ENCODE measurements at places on chromosomes 11 and 22. TPM values are rescaled to one million over a fixed set of nuclear protein-coding genes. Genes with fewer than 3 reads are reported as not detected.

OPCML gene
- total RNA-seq: 0.36 TPM

DNA sequence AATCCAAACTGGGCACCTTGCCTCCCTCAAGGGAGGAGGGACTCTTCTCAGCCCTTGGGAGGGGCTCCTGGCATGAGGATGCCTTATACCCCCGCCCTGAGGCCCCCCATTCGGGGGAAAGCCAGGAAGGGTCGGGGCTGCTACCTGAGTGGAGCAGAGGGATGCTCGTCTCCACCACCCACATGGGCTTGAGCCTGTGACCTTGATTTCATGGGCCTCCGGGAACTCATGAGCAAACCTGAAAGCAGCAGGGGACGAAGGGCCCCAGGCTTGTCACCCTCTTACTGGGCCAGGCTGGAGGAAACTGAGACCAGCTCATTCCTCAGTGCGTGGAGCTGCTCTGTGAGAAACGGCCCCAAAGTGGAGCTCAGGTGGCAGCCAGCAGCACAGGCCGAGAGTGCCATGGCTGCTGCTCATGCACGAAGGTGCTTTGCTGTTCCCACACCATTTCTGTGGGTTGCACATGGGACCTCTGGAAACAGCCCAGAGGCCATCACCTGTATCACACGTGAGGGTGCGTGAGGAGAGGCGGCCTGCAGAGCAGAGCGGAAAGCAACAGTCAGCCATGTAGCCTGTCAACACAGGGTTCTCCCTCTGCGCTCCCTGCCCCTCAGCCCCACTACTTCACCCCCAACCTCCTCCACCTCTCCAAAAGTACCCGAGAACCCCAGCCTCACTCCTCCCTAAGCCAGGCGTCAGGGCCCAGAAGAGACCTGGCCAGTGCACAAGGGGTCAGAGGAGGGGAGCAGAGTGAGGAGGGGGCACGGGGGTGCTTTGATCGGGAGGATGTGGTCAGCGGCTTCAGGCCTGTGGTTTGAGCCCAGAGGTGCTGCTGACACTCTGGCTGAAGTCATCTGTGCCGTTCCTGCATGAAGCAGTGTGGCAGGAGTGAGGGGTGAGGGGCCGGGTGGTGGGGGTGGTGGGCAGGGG lies 14.1 kb upstream of the IL2RB start:
- H3K4me3 ChIP-seq: no peak overlapping the region
- H3K4me1 ChIP-seq: no peaks in the 10 kb centered on the region
- H3K27ac ChIP-seq: no peak overlapping the region
- H3K27me3 ChIP-seq: peaks cover 12% of the 10 kb centered on the region
- H3K36me3 ChIP-seq: no peaks in the 10 kb centered on the region
- peak; percentile 79 for DNase-seq

DNA sequence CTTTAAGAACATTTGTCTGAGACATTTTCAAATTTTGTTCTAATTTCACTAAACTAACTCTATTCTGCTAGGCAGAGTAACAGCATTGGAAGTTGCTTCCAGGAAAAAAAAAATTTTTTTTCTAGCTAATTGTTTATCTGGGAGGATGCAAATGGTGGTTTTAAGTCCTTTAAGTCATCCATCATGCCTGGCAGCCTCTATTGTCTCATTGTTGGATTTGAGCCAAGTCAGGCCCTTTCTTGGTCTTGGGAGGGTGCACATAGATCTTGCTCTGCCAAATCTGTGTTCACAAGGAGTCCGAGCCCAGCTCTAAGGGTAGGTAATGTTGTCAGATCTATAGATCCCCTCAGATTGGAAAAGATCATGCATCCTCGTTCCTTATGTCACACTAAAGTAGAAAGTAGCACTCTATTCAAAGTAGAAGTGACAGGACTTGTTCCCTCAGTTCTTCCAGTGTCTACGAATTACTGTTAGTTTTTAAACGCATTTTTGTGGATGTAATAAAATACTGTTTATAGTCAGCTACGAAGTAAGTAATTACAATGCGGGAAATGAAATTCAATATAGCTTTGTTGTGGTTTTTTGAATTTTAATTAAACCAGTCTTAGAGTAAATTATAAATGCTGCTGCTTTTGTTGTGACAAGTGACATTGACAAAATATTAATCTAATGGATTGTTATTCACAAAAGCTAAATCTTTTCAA lies 166.0 kb upstream of the RASSF10 start:
- peaks cover 56% of the 10 kb centered on the region for H3K4me1 ChIP-seq
- H3K27ac ChIP-seq: peak overlapping the region; percentile 73
- no peaks in the 10 kb centered on the region for H3K36me3 ChIP-seq
- H3K4me3 ChIP-seq: no peak overlapping the region

- H3K4me1 ChIP-seq: no peaks in the 10 kb centered on the region
- no peak overlapping the region for H3K27ac ChIP-seq
- H3K27me3 ChIP-seq: no peaks in the 10 kb centered on the region
- DNase-seq: no peak
Measured at GRCh38 chr11:94060401-94060800, 39.2 kb downstream of the HEPHL1 start.

DNA sequence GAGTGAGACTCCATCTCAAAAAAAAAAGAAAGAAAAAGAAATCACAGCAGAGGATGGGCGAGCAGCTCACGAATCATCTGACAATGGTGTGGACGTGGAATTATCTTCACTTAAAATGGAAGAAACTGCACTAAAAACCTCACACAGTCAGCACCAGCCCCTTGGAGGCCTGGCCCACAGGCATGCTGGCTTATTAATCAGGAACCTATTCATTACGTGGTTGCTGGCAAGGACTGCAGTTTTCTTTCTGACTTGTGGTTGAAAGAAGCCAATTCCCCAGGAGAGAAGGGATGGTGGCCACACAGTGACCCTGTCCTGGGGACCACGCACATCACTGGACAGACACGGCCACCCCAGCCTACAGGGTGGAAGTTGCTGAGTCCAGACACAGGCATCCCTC lies 401.1 kb downstream of the CTTN start:
- H3K4me3 ChIP-seq: no peak overlapping the region
- DNase-seq: peak; percentile 95
- H3K36me3 ChIP-seq: no peaks in the 10 kb centered on the region

- H3K36me3 ChIP-seq: no peaks in the 10 kb centered on the region
- no peaks in the 10 kb centered on the region for H3K4me1 ChIP-seq
- H3K4me3 ChIP-seq: no peak overlapping the region
- no peak for DNase-seq
- no peaks in the 10 kb centered on the region for H3K27me3 ChIP-seq
- no peak overlapping the region for H3K27ac ChIP-seq
Measured at GRCh38 chr11:119888119-119888518, 159.1 kb upstream of the NECTIN1 start.

FGF19 gene
- not detected for total RNA-seq

DNA sequence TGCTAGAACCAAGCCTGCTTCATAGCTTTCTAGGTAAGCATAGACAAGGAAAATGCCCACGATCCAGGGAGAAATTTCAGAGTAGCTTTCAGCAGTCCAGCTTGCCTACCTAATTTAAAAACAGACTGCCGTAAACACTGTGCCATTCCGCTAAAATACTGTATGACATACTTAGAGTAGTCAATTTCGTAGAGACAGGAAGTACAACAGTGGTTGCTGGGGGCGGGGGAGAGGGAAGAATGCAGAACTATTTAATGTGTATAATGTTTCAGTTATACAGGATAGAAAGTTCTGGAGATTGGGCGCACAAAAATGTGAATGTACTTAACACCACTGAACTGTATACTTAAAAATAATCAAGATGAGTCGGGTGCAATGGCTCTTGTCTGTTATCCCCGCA lies 56.7 kb downstream of the C11orf58 start:
- H3K4me1 ChIP-seq: peaks cover 30% of the 10 kb centered on the region
- no peaks in the 10 kb centered on the region for H3K36me3 ChIP-seq
- DNase-seq: no peak
- no peak overlapping the region for H3K4me3 ChIP-seq

MMP13 gene
- total RNA-seq: 2.5 TPM

DNA sequence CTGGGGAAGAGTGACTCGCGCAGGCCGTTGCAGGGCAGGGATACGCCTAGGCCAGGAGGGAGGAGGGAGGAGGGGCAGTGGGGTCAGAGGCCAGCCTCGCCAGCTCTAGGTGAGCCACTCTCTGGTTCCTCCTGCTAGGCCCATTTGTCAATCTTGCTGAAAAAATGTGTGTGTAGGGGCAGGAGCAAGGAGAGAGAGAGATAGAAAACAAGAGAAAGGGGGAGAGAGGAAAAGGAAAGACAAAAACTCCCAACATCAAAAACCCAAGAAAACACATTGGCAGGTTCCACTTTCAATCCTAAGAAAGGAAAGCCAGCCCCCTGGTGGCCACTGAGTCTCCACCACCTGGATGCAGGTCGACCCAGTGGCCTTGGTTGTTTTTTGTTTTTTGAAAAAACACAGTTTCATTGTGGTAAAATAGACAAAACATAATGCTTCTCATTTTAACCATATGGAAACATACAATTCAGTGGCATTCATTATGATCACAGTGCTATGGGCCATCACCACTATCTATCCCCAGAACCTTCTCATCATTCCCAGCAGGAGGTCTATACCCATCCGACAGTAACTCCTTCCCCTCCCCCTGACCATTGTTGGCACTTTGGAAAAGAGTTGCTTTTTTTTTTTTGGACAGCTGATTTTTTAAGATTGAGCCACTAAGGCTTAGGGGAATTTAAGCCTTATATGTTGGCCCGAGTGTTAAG lies 10.9 kb downstream of the OMP start:
- H3K27me3 ChIP-seq: no peaks in the 10 kb centered on the region
- H3K4me1 ChIP-seq: peaks cover 31% of the 10 kb centered on the region
- H3K4me3 ChIP-seq: no peak overlapping the region
- no peaks in the 10 kb centered on the region for H3K36me3 ChIP-seq

- H3K27ac ChIP-seq: no peak overlapping the region
- no peaks in the 10 kb centered on the region for H3K27me3 ChIP-seq
- no peaks in the 10 kb centered on the region for H3K36me3 ChIP-seq
- no peaks in the 10 kb centered on the region for H3K4me1 ChIP-seq
- H3K4me3 ChIP-seq: no peak overlapping the region
Measured at GRCh38 chr11:32838505-32839274, 9.0 kb downstream of the PRRG4 start.

NCF4 gene
- total RNA-seq: 0.36 TPM
